Right kidney (tissue), 9 donors: ENCODE measurements at places on chromosomes 7 and 10.
A peak's percentile ranks its signal among the peaks of the same experiment; 100 is the strongest.

DNA sequence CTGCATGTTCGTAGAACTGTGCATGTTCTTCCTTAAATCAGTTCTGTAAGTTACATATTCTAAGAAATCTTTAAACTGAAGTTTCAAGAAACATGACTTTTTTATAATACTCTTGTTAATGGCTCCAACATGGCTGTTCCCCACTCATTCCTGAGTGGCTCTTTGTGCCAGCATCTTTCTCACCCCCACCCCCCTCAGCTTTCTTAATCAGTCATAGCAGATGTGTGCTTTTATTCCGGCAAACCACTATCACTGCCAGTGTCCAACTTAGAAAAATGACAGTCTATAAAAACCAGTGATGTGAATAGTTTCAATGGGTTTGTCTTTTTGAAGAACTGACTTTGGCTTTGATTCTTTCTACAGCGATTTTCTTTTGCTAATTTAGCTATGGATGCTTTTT lies 37.6 kb downstream of the PITRM1 start:
- no peak for DNase-seq

DNA sequence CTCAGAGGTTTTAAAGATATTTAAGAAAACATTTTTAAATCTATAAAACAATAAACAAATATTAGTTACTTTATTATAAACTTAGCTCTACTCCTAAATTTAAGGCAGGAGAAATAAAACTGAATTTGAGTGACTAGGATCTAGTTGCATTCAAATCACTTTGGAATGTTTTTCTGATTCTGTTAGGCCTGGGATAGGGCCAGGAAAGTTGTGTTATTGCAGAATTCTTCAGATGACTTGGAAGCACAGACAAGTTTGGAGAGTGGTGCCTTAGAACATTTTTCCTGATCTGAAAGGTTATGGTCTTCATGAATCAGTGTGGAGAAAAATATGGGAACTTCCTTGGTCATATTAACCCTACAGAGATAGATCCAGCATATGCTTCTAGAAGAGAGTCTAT lies 15.6 kb upstream of the SLC25A13 start:
- DNase-seq: no peak

DNA sequence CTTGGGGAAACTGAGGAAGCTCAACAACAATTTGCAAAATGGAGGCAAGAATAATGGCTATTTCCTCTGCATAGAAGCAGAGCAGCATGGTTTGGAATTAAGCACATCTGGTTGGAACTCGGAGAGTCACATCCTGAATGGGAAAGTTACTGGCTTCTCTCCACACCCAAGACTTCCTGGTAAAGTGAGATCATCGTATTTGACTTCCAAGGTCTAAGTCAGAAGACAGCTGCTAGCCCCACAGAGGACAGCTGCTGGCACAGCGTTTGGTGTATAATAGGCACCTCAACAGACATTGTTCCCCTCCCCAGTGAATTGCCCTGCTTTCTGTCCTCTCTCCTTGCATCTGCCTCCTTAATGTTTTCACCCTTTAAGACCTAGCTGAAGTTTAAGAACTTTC lies 37.0 kb upstream of the NRF1 start:
- no peak for DNase-seq

DNA sequence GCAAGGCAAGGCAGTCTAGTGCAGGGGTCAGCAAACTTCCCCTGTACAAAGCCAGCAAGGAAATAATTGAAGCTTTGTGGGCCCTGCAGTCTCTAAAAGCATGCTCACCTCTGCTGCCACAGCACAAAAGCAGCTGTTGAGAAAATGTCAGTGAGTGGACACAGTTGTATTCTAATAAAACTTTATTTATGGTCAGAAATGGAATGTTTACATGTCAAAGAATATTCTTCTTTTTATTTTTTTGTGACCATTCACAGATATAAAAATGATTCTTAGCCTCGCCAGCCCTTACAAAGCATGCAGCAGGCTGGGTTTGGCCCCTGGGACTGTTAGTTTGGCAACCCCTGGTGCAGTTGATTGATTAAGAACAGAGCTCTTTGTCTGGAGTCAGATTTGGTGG lies 192.4 kb downstream of the BUB3 start:
- DNase-seq: no peak

DNA sequence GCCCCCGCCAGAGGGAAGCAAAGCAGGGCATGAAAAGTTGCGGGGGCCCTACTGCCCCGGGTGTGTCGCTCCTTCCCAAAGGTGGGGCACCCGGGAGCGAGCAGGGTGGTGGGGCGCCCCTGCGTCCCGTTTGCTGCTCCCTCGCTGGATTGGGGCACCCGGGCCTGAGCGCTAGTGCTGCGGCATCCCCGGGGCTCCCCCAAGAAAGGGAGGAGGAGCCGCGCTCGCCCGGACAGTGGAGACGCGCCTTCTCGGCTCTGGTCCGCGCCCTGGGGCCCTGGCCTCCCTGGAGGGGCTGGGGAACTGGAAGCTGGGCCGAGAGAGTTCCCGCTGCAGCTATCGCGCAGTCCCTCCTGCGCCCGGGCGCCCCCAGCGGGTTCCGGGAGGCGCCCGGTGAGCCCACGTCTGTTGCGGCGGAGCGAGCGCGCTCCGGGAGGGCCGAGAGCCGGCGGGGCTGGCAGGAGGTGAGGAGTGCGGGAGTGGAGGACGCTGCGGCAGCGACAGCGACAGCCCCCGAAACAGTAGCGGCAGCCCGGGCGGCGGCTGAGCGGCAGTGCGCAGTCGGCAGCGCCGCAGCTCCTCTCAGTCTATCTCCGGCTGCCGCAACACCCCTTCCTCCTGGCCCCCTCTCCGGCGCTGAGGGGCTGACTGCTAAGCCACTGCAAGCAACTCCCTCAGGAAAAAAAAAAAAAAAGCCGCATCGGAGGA lies 504 bp upstream of the BMPER start:
- DNase-seq: peak; percentile 90

- DNase-seq: peak; percentile 6
Observed at GRCh38 chr7:135862586-135863340, 114.2 kb upstream of the FAM180A start.

- no peak for DNase-seq
Observed at GRCh38 chr10:93152136-93152535, 78.4 kb downstream of the CYP26A1 start.

GRCh38 chr10:133611079-133611478 lies 15.5 kb downstream of the FRG2B start:
- no peak for DNase-seq

GRCh38 chr7:13731643-13732042 lies 257.8 kb downstream of the ETV1 start:
- no peak for DNase-seq

DNA sequence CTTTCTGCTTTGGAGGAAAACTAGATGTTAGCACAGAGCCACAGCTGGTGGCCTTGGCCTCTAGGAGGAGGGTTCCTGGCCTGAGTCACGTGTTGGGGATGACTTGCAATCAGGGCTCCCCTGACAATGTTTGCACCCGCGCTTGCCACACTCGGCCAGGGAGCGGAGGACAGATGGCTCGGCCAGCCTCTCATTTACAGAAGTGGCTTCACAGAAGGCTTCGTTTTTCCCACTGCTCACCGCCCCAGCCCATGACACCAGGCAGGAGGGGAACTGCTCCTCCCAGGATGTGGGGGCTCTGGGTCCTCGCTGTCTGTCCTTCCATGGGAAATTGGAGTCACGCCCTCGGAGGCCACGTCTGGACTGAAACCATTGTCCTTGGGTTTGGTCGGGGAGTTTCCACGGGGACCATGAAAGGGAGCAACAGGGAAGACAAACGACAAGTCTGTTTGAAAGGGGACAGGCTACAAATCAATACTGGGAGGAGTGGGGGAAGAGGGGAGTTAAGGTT lies 49.6 kb upstream of the UBE3C start:
- no peak for DNase-seq

- no peak for DNase-seq
Observed at GRCh38 chr10:12838995-12839927, 162.3 kb downstream of the CCDC3 start.

DNA sequence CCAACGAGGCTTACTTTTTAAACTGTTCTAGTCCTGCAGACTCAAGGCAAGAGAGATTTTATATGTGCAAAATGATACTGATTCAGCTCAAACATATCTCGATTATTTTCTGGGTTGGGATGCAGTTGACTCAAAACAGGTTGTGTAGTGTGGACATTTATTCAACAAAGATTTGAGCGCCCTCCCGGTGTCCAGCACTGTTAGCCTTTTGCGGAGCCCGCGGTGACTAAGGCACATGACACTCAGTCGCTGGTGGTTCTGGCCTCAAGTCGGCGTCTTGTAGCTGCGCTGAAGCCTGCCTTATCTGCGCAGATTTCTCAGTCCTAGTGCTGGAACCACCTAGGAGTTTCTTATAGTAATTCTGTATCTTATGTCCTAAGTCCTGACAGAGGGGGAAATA lies 938 bp upstream of the CADPS2 start:
- DNase-seq: no peak

DNA sequence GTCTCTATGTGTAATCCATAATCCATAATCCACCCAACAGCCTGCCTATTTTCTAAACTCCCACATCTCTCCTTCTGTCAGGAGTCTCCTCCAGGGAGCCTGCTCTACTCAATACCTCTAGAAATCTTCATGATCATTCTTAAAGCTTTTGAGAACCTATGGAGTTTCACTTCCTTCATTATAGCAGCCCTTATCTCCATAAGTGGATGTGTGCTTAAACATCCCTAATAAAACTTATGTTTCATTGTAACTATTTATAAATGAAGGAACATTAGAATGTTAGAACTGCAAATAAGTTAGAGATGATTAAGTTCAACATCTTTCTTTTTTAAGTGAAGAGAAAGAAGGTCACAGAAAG lies 8.5 kb downstream of the CPED1 start:
- DNase-seq: no peak

- no peak for DNase-seq
Observed at GRCh38 chr10:75643944-75644692, 212.7 kb downstream of the LRMDA start.

DNA sequence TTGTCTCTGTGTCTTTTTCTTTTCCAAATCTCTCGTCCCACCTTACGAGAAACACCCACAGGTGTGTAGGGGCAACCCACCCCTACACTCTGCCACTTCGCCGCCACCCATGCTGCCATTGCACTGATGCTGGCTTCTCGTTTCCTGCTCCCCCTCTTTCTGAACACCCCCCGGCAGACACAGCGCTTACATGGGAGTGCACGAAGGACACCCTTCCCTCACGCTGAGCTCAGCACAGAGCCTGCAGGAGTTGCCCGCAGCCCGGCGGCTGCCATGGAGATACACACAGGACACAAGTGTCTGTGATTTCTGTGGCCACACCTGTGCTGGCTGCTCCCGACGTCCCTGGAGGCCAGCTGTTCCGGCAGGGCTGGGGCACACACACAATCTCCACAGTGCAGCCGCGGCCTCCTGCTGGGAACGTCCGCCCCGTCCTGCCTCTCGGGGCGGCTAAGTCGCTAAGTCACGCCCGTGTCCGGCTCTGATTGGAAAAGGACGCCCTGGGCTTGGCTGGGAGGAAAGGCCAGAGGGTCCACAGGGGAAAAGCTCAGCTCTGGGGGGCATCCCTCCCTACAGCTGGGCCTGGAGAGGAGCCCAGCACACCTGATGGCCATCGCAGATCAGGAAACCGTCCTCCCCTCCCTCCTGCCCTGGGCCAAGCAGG lies 349.8 kb downstream of the PTPRN2 start:
- DNase-seq: no peak
